ENCODE measurements at places on chromosomes 16 and 17.
A peak's percentile ranks its signal among the peaks of the same experiment; 100 is the strongest.

- no peak for DNase-seq
Observed at GRCh38 chr17:49913226-49914095, 55.5 kb upstream of the DLX4 start.

- peak; percentile 40 for DNase-seq
Observed at GRCh38 chr17:2058586-2059546, 4.0 kb downstream of the HIC1 start.

DNA sequence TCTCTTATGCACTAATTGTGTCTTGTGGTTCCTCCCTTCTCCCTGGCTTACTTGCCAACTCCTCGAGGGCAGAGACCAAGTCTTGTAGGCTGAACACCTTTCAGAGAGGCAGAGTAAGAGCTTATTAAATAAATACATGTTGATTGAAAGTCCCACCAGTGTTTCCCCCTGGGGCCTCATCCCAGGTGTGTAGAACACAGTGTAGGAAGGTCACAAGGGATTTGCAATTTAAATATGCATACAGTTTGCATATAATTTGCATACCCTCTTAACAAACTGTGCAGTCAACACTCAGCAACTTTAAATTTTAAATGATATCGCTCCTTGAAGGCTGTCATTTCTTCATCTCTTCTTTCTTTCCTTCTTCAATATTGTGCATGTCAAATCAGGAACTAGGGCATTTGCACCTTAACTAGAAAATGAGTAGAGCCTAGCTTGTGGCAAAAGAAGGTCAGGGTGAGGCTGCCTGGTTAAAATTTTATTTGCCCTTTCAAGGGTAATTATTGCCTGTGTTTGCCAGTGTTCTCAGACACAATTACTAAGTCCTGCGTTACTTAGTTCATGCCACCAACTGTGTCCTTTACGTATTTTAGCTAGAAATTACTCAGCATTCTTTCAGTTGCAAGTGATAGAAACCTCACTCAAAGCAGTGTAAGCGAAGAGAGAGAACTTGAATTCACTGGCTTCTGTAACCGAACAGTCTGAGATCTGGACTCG, 465.7 kb downstream of the HAPSTR1 start:
- no peak for DNase-seq

DNA sequence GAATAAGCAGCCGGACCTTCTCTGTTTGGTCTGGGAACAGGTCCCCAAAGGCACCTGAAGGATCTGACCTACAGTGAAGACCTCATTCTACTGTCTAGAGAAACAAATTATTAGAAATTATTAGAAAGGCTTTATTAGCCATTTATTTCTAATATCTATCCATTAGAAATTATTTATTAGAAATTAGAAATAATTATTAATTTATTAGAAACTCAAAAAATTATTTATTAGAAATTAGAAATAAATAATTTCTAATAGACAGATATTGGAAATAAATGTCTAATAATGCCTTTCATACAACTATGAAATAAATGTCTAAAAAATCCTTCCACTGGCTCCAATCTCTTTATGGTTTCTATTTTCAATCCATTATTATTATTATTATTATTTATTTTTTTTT, 285.7 kb upstream of the ERCC4 start:
- no peak for DNase-seq

DNA sequence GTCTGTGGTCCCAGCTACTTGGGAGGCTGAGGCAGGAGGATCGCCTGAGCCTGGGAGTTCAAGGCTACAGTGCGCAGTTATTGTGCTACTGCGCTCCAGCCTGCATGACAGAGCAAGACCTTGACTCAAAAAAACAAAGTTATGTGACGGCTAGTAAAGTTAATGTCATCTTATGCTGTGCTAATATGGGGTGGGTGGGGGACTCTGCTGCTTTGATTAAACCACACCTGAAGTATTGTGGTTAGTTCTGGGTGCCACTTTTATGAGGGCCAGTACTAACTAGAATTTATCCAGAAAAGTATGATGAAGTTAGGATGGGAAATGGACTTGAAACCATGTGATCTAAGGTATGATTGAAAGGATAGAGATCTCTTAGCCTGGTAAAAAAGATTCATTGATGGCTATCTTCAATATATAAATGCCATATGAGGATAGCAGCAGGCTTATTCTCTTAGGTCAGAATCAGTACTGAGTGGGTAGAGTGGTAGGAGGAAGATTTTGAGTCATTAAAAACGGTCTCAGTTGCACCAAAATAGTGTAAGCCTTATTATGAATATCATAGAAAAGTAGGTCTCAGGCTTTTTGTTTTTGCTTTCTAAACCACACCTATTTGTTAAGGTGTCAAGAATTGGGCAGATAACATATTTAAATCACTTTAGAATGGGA, 5.6 kb downstream of the WSB1 start:
- no peak for DNase-seq

GRCh38 chr16:66853261-66854139, 9.3 kb downstream of the CA7 start:
- no peak for DNase-seq

DNA sequence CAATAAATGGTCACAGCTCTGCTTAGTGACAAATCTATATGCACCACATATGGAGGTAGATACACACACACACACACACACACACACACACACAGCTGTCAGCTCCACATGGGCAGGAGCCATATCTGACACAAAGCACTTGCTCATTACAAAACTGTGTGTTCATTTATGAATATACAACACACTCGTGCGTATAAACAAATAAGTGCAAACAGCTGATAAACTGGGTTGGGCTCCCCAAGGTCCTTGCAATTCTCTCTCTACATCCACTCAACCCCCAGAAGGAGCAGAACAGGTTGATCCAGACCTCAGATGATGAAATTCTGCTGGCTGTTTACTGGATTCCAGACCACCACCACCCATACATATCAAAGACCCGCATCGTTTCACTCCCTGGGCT, 140.7 kb downstream of the XYLT1 start:
- DNase-seq, result no peak

- no peak for DNase-seq
Observed at GRCh38 chr17:79658811-79659207, 48.0 kb upstream of the RBFOX3 start.

DNA sequence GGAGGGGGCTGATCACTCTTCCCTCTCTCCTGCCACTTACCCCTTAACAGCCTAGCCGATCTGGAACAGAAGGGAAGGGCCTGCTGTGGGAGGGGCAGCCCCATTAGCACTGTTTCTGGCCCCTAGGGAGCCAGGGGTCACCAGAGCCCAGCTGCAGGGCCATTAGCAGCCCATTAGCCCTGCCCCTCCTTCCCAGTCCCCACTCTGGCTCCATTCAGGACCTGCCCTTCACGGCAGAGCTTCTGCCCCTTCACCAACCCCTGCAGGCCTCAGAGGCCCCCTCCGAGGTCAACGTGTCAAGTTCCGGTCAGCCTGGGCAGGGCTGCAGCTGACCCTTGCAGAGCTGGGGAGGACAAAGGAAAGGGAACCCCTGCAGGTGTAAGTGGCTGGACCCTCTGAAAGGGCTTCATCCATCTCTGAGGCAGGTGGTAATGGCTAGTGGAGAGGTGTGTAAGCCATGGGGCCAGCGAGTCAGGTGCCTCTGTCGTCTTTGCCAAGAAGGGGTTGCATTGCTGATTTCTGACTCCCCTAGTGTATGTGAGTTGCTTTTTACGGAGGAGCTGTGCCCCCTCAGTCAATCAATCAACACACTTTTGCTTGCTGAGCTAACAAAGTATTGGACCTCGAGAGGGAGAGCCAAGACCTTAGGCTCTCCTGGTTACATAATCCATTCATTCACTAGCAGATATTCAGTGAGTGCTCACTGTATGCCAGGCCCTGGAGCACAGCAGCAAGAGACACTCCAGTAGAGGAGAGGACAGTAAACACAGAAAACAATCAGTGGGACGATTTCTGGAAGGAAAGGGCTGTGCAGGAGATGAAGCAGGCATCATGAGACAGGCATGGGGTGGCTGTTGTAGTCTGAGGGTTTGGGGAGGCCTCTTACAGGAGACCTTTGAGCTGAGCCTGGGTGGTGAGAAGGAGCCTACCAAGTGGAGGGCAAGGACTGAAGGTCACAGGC, 18.2 kb upstream of the KCNJ12 start:
- no peak for DNase-seq

GRCh38 chr17:39141915-39142664, 9.3 kb downstream of the PLXDC1 start:
- no peak for DNase-seq

DNA sequence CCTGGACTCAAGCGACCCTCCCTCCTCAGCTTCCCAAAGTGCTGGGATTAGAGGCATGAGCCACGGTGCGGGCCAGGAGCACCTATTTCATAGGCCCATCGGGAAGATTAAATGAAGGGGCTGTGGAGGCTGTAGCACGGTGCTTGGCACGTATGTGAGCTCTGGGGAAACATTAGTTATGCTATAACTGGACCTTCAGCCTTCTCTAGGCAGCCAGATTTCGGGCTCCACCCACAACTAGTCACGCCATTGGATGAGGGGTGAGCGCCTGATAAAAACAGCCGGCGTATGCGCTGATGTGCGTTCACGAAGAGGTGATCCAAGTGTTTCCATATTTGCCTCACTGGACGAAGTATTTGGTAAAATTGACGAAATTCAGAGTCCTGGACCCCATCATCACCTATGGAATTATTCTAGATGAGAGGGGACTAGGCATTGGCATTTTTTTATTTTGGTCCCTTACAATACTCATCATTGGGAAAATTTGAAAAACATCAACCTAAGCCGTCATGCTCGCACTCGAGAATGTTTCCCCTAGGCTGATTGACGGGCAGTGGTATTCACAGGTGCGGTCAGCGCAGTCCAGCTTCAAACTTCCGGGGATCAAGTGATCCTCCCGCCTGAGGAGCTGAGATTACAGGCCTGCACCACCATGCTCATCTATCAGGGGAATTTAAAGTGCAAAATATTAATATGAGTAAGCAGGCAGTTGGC, 1.8 kb upstream of the ANKRD11 start:
- no peak for DNase-seq

DNA sequence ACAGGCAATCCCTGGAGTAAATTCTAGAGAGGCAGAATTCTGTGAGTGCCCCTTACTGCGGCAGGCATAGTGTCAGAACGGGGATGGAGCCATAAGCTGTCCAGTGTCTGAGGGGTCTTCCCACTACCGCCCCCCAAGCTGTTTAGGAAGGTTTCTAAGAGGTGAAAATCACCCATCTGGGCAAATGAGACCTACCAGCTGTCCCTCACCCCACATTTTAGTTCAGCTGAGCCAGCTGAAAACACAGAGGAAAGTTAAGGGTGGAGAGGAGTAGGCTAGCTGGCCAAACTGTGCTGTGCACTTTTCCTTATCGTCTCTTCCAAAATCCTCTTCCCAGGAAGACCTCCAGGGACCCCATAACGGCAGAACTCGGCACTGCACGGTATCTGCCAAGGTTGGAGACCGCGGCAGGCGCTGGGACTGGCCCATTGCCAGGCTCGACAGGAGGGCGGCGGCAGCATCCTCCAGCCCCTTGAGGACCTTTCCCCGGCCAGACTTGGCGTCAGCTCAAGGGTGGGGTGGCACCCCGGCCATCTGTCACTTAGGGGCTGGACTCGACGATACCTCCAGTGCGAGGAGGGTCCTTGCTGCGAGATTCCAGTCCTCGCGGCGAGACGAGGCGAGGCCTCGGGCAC, 955 bp downstream of the ACLY start:
- DNase-seq, result peak; percentile 20

DNA sequence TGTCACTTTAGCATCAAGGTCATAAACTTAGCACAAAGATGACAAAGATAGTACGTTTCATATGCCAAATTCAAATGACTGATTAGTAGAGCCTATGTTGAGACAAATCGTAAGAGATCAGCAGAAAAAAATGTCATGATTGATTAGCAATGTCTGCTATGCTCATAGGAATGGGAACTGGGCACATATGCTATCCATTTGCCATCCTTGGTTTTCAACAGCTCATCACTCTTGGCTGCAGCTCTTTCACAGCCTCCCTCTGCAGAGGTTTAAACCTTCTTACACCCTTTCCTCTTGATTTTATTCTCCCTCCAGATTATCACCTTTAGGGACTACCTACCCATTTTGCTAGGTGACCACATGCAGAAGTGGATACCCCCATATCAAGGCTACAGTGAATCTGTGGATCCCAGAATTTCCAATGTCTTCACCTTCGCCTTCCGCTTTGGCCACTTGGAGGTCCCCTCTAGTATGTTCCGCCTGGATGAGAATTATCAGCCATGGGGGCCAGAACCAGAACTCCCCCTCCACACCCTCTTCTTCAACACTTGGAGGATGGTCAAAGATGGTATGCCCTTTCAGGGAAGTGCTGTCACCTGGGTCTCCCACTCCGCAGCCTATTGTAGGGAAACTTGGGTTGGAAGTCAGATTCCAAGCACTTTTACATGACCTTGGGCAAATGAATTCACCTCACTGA, 16.2 kb downstream of the MPO start:
- DNase-seq, result no peak

- no peak for DNase-seq
Observed at GRCh38 chr16:72987480-72987901, 60.4 kb downstream of the ZFHX3 start.

- DNase-seq, result peak; percentile 80
Observed at GRCh38 chr17:27601069-27601974, 29.7 kb upstream of the LGALS9 start.

DNA sequence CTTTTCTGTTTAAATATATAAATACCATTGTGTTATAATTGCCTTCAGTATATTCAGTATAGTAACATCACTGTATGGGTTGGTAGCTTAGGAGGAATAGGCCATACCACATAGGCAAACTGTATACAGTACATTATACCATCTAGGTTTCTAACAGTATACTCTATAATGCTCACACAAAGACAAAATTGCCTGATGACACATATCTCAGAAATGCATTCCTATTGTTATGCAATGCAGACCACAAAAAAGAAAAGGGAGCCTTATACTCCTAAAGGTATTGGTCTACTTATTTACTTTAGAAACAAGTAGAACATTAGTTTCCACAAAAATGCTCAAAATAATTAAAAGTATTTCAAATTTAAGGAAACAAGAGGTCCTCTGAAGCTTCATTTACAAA, 47.9 kb downstream of the SETD6 start:
- no peak for DNase-seq

GRCh38 chr17:81039096-81039495, 4.1 kb downstream of the BAIAP2 start:
- DNase-seq, result no peak

- DNase-seq, result no peak
Observed at GRCh38 chr17:50498021-50498874, 10.0 kb upstream of the MYCBPAP start.

DNA sequence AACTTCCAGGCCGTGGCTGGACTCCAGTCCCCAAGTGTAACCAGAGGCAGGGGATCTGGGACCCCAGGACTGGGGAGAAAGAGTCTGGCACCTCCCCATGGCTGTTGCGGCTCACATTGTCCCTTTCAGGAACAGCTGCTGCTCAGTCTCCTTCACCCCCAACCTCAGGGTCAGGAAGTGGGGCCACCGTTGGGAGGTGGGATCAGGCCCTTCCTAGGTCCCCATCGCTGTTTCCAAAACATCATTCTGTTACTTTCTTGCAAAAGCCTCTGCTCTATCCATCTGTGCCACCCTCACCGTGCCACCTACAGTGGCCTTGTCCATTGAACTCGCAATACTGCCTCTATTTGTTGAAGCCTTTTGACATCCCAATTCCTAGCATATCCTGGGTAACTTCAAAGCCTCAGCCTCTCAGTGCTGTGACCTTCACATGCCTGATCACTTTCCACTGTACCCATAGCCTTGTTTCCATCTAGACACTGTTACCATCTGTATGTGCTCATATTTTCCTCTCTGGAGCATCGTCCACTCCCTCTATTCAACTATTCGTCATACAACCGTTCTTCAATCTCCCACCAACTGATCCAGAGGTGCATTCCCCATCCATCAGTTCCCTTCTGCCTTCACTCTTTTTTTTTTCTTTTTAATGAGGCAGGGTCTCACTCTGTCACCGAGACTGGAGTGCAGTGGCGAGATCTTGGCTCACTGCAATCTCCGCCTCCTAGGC, 15.0 kb upstream of the SRCIN1 start:
- no peak for DNase-seq

All from activated T-helper 1 cell treated with anti-CD3 and anti-CD28 coated beads, Interleukin-2, amount 50 U/mL, for 16 hours (primary cell).